ENCODE measurements at places on chromosomes 7 and 10. TPM values are rescaled to one million over a fixed set of nuclear protein-coding genes. Genes with fewer than 3 reads are reported as not detected.

The GATAD1 gene
- 15.4 TPM for total RNA-seq

The HOXA9 gene
- not detected for total RNA-seq

The TRPV6 gene
- not detected for total RNA-seq

The STEAP1B gene
- 0.63 TPM for total RNA-seq

The PDZD7 gene
- total RNA-seq = 0.27 TPM

The ST8SIA6 gene
- 10.1 TPM for total RNA-seq

The PRPS1L1 gene
- not detected for total RNA-seq

The XRCC2 gene
- total RNA-seq = 0.60 TPM

The HIF1AN gene
- total RNA-seq = 53.4 TPM

The GJC3 gene
- 0.27 TPM for total RNA-seq

The CLRN3 gene
- not detected for total RNA-seq

The FAM185A gene
- 7.0 TPM for total RNA-seq

The ZNF775 gene
- 3.1 TPM for total RNA-seq

The UBE3C gene
- total RNA-seq = 50.2 TPM

The C10orf62 gene
- total RNA-seq = 1.5 TPM

The TRIM50 gene
- total RNA-seq = 0.33 TPM

The GFRA1 gene
- total RNA-seq = 5.1 TPM

The GTF2IRD1 gene
- total RNA-seq = 15.8 TPM

The CALML5 gene
- not detected for total RNA-seq

The SPDYE5 gene
- not detected for total RNA-seq

The ANKRD2 gene
- 969 TPM for total RNA-seq

GRCh38 chr10:8453587-8453986, 399.1 kb downstream of the GATA3 start:
- peak; percentile 36 for DNase-seq

DNA sequence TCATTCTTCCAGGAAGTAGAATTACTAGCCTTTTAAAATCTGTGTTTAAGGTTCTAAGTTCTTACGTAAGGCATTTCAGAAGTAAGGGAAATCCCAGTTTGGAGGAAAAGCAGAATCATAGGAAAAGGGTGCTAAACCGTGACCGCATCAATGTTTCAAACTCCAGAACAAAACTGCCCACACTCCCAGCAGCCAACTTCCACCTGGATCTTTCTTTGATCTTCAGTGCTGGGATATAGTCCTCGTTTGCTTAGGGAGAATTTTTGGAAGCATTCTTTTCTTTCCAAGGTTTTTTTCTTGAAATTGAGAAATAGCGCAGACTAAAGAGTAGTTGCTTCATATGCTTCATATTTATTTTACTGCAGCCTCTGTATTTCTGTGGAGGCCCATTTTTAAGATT, 8.9 kb downstream of the PROSER2 start:
- DNase-seq = no peak

GRCh38 chr10:132265890-132266496, 41.8 kb downstream of the STK32C start:
- DNase-seq = no peak

GRCh38 chr7:51289623-51290303, 26.8 kb downstream of the COBL start:
- no peak for DNase-seq

DNA sequence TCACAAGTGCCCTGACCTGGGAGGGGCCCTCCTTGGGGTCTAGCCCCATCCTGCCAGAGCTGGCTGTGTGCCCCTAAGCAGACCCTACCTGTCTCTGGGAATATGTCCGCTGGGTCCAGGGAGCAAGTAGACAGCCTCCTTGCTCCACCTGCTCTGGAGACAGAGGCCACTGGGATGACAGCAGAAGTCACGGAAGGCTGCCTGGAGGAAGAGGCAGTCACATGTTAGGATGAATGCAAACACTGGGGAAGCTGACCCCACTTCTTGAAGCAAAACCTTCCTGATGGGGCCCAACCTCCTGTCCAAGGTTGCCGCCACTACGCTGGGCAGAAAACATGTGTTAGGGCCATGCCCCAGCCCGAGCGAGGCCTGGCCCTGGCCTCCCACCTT, 11.7 kb upstream of the LFNG start:
- DNase-seq = no peak

- DNase-seq = no peak
Observed at GRCh38 chr7:43480581-43480980, 102.3 kb upstream of the STK17A start.

- no peak for DNase-seq
Observed at GRCh38 chr7:52406808-52407207, 628.6 kb upstream of the POM121L12 start.

GRCh38 chr7:54858008-54858692, 99.1 kb upstream of the SEC61G start:
- DNase-seq = no peak

DNA sequence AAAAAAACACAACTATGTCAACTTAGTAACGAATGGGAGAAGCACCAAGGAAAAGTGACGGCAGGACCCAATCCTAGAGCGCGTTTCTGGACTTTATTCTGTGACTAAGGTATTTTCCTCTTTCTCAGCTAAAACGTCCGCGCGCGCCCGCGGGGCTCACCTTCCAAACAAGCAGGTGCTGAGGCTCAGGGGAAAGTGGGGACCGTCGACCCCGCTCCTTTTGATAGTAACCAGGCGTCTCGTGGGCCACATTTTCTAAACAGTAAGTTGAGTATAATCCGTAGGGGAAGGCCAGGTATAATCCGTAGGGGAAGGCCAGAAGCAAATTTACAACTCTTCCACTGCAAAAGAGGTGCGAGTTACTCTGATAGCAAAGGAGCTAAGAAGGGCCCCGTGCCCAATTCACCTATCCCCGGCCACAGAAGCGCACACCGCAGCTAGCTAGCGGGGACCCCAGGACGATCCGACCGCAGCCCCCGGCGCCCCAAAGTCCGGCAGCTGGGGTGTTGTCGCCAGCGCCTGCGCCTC, 743 bp downstream of the MKI67 start:
- no peak for DNase-seq

DNA sequence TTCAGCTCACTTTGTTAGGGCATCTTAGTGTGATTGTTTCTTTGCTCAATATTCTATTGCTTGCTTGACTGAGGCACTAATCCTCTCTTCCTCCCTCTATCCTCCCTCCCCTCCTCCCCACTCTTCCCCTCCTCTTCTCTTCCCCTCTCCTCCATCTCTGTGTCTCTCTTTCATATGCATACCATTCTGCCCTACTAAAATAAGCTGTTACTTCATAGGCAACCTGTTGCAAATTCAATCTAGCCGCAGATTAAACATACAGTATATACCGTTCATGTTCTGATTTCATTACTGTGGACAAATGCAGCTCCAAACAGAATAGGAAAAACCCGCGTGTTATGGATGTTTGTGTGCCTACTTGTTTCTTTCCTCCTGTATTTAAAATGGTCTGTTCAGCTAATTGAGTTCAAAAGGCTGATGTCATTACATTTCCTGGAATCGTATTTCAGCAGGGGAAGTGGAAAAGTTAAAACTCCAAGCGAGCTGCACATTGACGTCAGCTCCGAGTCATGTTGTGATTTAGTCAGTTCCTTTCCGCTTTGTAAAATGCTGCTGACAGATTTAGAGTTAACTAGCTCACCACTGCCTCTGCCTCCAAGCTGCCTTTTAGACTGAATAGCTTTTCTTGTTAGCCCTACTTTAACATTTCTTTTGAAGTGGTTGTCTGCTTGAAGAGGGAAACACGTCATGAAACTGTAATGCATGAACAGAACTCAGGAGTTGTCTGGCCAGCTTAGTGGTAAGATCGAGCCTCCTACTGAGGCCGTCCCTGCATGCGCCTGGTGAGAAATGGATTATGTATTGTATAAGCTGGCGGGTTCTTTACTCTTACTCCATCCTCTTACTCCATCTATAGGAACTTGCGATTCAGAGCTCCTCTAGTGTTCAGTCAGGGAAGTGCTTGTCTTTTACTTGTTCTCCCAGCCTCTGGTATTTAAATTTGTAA, 69.0 kb downstream of the CREM start:
- DNase-seq = peak; percentile 41

- no peak for DNase-seq
Observed at GRCh38 chr7:133934262-133934976, 192.7 kb upstream of the LRGUK start.

- DNase-seq = no peak
Observed at GRCh38 chr7:22137026-22137425, 191.3 kb upstream of the CDCA7L start.

DNA sequence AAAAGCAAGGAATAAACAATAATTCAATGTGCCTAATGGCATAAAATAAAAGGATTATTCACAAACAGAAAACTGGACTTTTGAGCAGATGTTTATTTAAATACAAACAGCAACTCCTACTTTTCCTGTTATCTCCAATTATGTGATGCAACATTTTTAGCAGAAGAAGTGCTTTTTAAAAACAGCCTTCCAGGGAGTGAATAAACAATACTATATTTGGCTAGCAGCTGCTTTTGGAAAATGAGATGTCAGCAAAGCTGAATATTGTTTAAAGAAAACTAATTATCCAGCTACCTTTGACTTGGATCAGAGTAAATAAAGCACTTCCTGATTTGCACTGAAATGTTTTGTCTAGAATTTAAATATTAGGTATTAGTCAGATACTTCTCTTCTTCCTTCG, 23.2 kb downstream of the CDK1 start:
- no peak for DNase-seq

DNA sequence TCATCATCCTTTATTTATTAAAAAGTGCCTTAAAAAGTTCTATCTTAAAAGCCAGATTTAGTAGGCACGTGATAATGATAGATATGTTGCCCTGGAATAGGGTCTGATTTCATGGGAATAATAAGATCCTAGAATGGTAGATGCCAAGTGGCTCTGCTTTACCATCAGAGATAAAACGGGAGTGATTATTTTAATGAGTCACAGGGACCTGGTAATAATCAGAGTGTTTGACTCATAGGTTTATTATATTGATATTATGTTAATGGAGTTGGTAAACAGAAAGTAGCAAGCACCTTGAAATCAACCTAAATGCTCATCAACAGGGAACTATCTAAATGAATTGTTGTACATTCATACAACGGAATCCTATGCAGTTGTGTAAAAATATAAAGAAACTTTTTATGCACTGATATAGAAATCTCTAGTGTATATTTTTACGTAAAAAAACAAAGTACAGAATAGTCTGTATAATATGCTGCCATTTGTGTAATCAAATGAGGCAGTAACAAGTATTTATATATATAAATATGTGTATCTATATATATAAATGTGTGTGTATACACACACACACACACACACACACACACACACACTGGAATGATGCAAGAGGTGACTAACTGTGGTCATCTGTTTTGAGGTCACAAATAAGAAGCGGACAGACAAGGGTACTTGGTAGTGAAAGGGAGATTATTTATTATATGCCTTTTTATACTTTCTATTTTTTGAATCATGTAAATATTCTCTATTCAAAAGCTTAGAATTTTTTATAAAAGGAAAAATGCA, 78.6 kb upstream of the DYNC1I1 start:
- DNase-seq = no peak

DNA sequence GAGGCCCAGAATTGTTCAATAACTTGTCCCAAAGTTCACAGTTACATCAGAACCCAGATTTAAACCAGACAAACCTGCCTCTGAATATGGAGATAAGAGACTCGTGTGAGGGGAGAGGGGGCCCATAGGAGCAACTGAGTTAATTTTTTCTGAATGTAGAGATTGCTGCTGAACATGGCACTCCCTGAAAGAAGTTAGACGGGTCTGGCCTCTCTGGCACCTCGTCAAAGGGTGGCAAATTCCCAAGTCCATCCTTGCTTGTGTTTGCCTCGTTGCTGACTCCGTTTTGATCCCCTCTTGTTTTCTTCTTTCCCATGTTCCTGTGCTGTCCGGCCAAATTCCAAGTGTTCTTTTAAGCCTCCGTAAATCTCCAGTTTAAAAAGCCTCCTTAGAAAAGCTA, 35.2 kb upstream of the YAE1 start:
- DNase-seq = no peak

GRCh38 chr7:47303695-47304453, 278.0 kb downstream of the TNS3 start:
- DNase-seq = no peak

DNA sequence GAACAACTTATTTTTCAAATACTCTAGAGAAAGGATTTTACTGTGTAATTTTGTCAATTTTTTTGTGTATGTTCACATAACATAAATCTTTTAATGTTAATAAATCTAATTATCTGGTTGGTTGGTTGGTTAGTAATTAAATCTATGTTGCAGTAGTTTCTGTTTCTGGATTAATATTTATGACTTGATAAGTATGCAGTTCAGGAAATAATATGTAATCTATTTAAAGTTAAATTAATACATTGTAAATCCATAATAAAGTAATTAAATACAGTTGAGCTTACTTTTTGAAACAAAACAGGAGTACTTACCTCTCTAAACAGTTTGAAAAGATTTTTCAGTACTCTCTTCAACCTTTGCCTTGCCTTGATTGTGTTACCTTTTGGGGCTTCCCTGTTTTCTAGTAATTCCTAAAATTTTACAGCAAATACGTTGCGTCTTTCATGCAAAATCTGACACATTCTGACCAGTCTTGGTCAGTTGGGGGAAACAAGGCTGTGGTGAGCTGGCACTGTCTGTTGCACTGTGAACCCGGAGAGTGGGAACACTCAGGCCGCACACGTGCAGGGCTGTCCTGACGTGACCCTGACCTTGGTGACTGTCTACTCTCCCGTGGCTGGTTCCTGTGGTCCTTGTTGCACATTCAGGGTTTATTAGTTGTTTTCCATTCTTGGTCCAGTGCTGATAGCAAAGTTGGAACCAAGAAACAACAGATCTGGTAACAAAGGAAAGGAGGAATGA, 45.6 kb upstream of the FGL2 start:
- DNase-seq = peak; percentile 57

DNA sequence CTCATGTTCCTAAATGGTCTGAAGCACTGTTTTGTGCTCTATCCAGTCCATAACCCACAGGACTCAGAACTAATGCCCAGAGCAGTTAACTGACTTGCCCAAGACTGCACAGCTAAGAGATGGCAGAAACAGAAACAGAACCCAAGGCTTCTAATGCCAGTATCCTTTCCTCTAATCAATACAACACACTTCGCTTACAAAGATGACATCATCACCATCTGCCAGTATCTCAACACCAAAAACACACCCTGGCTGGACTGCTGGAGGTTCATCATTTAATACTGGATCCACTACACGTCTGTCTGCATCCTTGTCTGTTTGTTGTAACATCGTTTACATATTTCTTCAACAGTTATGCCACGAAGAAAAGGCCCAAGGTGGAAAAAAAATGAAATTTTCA, 165.3 kb downstream of the SFMBT2 start:
- DNase-seq = no peak

GRCh38 chr7:32378988-32379387, 111.2 kb downstream of the LSM5 start:
- no peak for DNase-seq

- peak; percentile 33 for DNase-seq
Observed at GRCh38 chr10:1048349-1048731, 579 bp downstream of the IDI1 start.

GRCh38 chr10:188546-188945, 53.3 kb downstream of the ZMYND11 start:
- DNase-seq = no peak

- DNase-seq = no peak
Observed at GRCh38 chr7:95485391-95486123, at the start of gene ASB4. Gene ASB4, plus strand, starts transcription at chr7:95485943. Its CDS starts 29 bp downstream, at chr7:95485972.

GRCh38 chr7:36638140-36638539, 86.2 kb downstream of the AOAH start:
- no peak for DNase-seq
